ENCODE measurements at places on chromosomes 11 and 22.

DNA sequence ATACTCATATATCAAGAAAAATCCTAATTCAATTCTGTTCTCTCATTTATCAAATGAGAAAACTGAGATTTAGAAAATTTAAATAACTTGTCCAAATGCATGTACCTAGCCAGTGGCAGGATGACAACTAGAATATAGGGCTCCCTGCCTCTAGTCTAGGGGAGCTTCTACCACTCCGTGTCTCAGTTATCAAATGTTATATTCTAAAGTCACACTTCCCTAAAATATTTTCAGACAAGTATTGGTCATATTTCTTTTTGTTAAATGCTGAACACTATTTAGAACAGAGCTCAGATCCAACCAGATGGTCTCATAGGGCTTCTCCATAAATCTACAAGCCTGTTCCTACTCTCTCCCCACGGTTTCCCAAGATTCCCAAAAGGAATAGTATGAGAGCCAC, 26.3 kb downstream of the KCNJ1 start:
- DNase-seq: no peak

GRCh38 chr11:4448995-4449394, at the start of gene OR52K2:
Gene OR52K2, plus strand, starts transcription at chr11:4449295. Its CDS starts 45 bp downstream, at chr11:4449340.
- DNase-seq: no peak

DNA sequence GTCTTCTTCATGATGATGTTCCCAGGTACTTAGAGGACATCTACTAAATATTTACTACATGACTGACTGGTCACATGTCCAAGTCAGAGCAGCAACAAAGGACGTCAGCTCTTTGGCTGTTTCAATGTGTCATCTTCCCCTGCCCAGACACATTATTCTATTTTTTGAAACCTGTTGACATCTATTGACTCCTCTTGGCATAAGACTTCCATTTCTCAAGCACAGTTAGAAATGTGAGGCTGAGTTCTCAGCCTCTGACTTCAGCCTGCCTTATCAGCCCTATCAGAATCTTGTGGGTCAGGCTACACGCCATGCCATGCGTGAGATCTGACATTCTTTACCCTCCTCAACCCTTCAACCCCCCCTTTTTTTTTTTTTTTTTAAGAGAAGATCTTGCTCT, 63.8 kb downstream of the SC5D start:
- no peak for DNase-seq

GRCh38 chr11:8604078-8604723, 10.2 kb upstream of the STK33 start:
- no peak for DNase-seq

- no peak for DNase-seq
Measured at GRCh38 chr22:30596199-30596598, 4.5 kb upstream of the PES1 start.

DNA sequence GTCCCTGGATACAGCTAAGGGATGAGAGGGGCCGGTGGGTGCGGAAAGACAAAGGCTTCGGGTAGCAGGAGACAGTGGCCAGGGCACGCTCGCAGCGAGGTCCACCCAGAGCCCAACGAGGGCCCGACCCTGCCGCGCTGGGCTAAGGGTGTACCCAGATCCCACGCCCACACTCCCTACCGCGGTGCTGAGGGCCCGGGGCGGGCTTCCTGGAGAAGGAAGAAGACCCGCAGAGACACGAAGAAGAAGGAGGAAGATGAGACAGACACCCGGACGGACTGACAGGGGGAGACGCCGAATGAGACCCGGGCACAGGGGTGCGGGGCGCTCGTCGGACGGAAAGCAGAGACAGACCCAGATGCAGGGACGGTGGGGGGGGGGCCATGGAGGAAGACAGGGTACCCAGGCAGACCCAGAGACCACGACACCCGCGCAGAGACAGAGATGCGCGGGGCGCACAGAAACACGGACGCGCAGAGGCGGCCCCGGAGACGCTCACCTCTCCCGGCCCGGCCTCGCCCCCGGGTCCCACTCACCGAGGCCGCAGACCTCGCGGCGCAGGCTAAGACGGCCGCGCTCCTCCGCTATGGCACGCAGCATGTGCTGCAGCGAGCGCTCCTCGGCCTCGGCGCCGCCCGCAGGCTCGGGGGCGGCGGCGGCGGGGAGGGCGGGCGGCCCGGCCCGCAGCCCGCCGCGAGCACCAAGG, 437 bp downstream of the KIAA0930 start:
- DNase-seq: no peak

- DNase-seq: no peak
Measured at GRCh38 chr11:84243629-84244263, 957.6 kb upstream of the CCDC90B start.
